ENCODE measurements at places on chromosomes 2 and 18.

GRCh38 chr2:240851078-240851991 lies 17.3 kb upstream of the AGXT start:
- no peak overlapping the region for H3K4me3 ChIP-seq
- no peaks in the 10 kb centered on the region for H3K27me3 ChIP-seq
- H3K4me1 ChIP-seq, result no peaks in the 10 kb centered on the region
- H3K27ac ChIP-seq, result no peak overlapping the region
- no peaks in the 10 kb centered on the region for H3K36me3 ChIP-seq

DNA sequence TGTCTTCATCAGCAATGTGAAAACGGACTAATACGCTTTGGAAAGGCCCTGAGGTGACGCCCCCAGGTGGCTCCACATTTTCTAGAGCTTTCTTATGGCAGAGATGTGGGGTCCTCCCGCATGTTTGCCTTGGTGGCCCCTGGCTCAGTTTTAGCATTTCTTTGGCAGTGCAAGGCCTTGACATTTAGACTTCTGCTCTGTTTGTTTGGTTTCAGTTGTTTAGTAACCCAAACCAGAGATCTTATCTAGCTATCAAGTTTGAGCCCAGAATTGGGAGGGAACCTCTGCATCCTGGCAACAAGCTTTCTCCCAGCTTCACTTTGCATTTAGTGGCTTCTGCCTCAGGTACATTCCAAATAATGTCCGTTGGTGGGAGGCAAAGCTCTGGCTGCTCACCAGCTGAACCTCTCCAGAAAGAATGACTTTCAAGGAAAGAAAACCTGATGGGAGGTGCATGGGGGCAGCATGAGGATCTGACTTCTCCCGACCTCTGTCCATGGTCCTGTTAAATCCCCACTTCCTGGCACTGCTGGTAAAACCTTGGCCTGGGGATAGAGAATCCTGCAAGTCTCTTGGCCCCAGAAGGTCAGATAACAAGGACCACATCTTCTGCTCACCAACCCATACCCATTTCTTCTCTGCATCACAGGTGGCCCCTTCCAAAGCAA lies 12.0 kb upstream of the MBP start:
- DNase-seq, result no peak
- H3K27ac ChIP-seq, result no peak overlapping the region
- no peaks in the 10 kb centered on the region for H3K36me3 ChIP-seq
- peaks cover 23% of the 10 kb centered on the region for H3K4me1 ChIP-seq
- H3K27me3 ChIP-seq, result no peaks in the 10 kb centered on the region
- H3K4me3 ChIP-seq, result no peak overlapping the region

DNA sequence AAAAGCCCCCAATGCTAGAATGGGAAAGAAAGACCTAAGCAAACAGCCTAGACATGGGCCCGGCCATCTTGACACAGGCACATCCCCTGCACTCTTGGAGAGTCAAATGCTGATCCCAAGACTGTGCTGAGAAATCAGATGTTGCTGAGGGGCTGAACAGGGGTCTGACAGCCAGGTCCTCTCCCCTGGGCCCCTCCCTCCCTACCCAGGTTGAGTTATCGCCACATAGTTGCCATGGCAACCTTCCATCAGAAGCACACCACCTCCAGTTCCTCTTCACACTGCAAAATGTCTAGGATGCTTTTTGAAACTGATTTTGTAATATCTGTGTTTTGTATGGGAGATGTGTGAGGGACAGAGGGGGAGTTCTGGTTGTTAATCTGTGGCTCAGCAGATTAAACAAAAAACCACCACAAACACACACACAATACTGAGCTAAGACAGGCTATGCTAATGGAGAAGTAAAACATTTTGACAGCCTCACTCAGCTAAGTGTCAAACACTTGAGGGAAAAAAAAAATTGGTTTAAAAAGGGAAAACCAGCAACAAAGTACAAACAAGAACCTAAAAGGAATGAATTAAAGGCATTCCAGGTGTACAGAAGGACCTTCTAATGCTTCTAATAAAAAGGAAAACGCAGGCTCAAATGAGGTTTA lies 88.2 kb downstream of the TMEM163 start:
- H3K27ac ChIP-seq, result no peak overlapping the region
- no peaks in the 10 kb centered on the region for H3K36me3 ChIP-seq
- no peak for DNase-seq
- H3K4me1 ChIP-seq, result no peaks in the 10 kb centered on the region
- H3K4me3 ChIP-seq, result no peak overlapping the region

DNA sequence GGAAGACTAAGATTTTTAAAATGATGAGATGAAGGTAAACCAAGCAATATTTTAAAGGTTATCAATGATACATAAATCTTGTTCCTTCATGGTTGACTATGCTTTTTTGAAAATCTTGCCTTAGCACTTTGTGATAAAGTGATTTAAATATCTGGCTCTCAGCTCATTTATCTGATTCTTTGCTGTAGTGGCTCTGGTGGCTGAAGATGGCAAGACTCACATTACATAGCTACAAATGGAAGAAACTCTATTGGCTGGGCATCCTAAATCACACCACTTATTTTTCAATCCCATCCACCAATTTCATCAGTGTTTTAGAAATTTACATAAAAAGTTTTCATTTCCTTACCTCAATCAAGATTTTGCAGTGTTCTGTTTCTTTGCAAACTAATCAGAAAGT lies 16.6 kb upstream of the APCDD1 start:
- H3K4me1 ChIP-seq, result no peaks in the 10 kb centered on the region
- DNase-seq, result no peak
- H3K27ac ChIP-seq, result no peak overlapping the region

- no peak for DNase-seq
- no peak overlapping the region for H3K27ac ChIP-seq
- peaks cover 19% of the 10 kb centered on the region for H3K4me1 ChIP-seq
- no peak overlapping the region for H3K4me3 ChIP-seq
- no peaks in the 10 kb centered on the region for H3K36me3 ChIP-seq
These were observed 246.2 kb upstream of the ID2 start for GRCh38 chr2:8435608-8436007.

DNA sequence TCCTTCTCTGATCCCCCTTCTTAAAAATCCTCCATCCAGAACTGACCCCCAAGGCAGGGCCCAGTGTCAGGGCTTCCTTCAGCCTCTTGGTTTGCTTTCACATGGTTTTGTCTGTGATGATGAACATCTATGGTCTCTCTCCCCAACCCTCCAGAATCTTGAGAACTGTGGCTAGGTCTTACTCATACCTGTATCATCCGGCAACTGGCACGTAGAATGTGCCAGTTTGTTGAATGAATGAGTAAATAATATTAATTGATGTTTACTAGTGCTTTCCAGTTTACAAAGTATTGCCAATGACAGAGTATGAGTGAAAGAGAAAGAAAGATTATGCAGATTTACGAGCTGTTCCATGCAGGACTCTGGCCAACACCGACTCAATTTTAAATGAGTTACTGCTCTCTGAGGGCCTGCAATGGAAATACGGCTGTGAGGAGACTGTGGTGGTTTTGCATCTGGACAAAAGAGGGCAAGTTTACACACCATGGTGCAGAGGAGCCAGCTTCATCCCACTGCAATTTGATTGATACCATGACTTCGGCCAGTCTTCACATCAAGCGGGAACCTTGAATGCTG lies 29.9 kb upstream of the TRIB2 start:
- H3K4me1 ChIP-seq, result no peaks in the 10 kb centered on the region
- no peak for DNase-seq
- H3K27ac ChIP-seq, result no peak overlapping the region
- no peaks in the 10 kb centered on the region for H3K36me3 ChIP-seq

DNA sequence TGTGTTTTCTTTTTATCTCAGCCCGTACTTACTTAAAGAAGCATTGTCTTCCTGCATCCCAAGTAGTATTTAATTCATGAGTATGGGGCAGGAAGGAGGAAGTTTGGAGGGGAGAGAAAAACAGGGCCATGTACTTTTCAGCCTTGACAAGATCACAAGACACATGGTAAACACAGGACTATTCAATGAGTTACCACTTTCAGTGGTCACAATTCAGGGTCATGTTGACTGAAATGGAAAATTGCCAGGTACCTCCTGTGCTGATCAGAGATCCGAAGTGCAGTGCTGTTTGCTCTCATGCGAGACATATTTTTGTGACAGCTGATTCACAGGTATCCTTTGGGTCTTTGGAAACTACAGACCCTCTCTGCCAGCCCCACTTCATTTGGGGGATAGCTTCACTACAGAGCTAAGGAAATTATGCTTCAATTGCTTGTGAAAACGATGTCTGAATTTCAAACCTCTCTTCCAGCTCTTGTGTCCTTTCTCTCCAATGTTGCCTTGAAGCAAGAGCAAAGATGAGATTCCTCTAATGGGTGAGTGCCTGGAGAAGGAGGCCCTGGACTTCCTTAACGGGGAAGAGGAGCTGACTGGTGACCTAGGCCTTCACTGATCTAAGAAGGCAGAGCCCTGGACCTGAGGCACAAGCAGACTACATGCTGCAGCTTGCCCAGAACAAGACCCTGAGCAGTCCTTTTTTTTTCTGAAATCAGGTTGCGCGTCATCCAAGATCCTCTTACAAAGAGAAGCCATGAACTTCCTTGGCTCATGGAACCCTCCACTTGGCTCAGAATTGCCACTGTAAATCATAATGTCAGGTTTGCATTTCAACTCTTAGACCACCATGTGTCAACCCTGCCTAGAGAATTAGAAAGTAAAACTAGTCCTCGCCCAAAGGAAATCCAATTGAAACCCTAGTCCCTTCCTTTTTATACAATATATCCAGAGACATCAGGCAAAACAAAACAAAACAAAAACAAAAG lies 44.1 kb downstream of the EVA1A start:
- no peak for DNase-seq
- H3K36me3 ChIP-seq, result no peaks in the 10 kb centered on the region
- no peaks in the 10 kb centered on the region for H3K27me3 ChIP-seq
- no peak overlapping the region for H3K27ac ChIP-seq
- H3K4me1 ChIP-seq, result no peaks in the 10 kb centered on the region

GRCh38 chr18:9016633-9017166 lies 85.8 kb upstream of the NDUFV2 start:
- peaks cover 4% of the 10 kb centered on the region for H3K4me1 ChIP-seq
- no peak for DNase-seq
- H3K27ac ChIP-seq, result no peak overlapping the region
- no peaks in the 10 kb centered on the region for H3K36me3 ChIP-seq
- no peak overlapping the region for H3K4me3 ChIP-seq

DNA sequence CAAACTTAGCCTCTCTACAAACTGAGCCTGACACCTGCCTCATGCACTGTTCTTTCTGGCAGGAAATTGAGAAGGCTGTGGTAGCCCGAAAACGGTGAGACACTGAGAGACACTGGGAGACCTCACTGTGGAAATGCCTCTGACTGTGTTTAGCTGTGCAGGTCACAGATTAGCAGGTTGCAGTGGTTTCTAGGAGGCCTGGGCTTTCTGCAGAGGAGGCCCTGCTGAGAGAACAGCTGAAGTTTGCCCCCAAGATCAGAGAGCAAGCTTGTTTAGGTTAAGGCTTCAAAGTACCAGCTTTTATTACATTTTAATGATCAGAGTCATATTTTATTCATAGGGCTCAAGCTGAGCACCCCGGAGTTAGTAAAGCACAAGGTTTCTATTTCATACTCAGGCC lies 68.7 kb upstream of the LYPD6 start:
- DNase-seq, result no peak
- no peaks in the 10 kb centered on the region for H3K36me3 ChIP-seq
- H3K27ac ChIP-seq, result no peak overlapping the region
- no peak overlapping the region for H3K4me3 ChIP-seq
- H3K27me3 ChIP-seq, result no peaks in the 10 kb centered on the region

- H3K27ac ChIP-seq, result no peak overlapping the region
- H3K4me1 ChIP-seq, result no peaks in the 10 kb centered on the region
- no peaks in the 10 kb centered on the region for H3K36me3 ChIP-seq
- H3K4me3 ChIP-seq, result no peak overlapping the region
- no peak for DNase-seq
- H3K27me3 ChIP-seq, result no peaks in the 10 kb centered on the region
These were observed 28.2 kb downstream of the SERTAD2 start for GRCh38 chr2:64625299-64626145.

DNA sequence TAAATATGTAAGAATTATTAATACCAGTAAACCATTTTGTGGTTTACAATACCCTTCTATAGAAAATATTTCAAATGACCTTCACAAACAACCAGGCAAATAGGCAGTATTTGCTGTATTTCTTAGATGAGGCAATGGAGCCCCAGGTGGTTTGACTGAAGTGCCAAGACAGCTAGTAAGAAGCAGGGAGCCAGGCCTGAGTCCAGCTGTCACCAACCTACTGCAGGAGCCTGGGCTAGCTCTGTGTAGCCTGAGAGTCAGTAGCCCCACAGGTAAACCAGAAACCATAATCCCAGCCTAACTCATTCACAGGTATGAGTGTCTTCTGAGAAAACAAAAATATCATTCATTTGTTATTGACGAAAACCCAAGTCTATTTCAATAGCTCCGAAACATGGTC lies 45.6 kb downstream of the TRIB2 start:
- DNase-seq, result no peak
- no peak overlapping the region for H3K4me3 ChIP-seq
- peaks cover 11% of the 10 kb centered on the region for H3K4me1 ChIP-seq
- H3K27me3 ChIP-seq, result no peaks in the 10 kb centered on the region
- no peak overlapping the region for H3K27ac ChIP-seq

- H3K4me1 ChIP-seq, result no peaks in the 10 kb centered on the region
- DNase-seq, result no peak
These were observed 236.8 kb downstream of the AFF3 start for GRCh38 chr2:99905636-99906035.

GRCh38 chr2:127220102-127220767 lies at the start of gene CYP27C1:
CYP27C1 (minus strand) TSS chr2:127220299; CDS start chr2:127220270, 29 bp downstream.
- no peaks in the 10 kb centered on the region for H3K36me3 ChIP-seq
- H3K27me3 ChIP-seq, result peaks cover 29% of the 10 kb centered on the region
- peaks cover 12% of the 10 kb centered on the region for H3K4me1 ChIP-seq
- DNase-seq, result no peak
- no peak within 1 kb of the TSS for H3K4me3 ChIP-seq

- DNase-seq, result no peak
- no peaks in the 10 kb centered on the region for H3K4me1 ChIP-seq
- peaks cover 9% of the 10 kb centered on the region for H3K27me3 ChIP-seq
These were observed 71.1 kb upstream of the MAPRE2 start for GRCh38 chr18:34970106-34970505.

DNA sequence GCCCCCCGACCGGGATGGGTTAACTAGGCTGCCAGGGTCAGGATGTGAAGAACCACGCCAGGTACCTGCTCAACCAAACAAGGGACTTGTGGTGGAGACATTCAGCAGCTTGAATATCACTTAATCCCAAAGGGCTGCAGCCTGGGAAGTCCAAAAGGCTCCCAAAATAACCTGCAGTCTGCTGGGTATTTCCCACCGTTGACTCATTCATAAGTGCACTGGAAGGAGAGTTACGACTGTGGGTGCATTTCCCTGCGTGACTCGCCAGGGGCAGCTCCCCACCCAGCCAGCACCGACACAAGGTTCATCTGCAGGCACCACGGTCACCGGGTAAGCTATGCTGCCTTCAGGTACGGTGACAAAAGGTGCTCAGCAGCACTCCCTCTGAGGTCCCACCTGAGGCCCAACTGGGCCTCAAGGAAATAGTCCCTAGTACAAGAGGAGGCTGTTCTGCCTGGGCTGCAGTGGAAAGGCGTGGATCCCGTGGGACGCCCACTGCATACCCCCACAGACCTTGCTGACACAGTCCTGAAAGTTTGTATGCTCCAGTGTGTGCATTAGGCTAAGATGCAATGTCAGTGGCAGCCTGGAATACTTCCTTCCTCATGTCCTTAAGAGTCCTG lies 86.5 kb downstream of the UXS1 start:
- peaks cover 19% of the 10 kb centered on the region for H3K4me1 ChIP-seq
- peak overlapping the region; percentile 67 for H3K27ac ChIP-seq
- H3K36me3 ChIP-seq, result peaks cover 88% of the 10 kb centered on the region
